ENCODE measurements at places on chromosomes 1 and 21.

GRCh38 chr1:229433364-229434004 lies 410 bp downstream of the ACTA1 start:
- DNase-seq: no peak

- DNase-seq: no peak
These were observed 15.9 kb downstream of the H3-3A start for GRCh38 chr1:226078374-226078773.

DNA sequence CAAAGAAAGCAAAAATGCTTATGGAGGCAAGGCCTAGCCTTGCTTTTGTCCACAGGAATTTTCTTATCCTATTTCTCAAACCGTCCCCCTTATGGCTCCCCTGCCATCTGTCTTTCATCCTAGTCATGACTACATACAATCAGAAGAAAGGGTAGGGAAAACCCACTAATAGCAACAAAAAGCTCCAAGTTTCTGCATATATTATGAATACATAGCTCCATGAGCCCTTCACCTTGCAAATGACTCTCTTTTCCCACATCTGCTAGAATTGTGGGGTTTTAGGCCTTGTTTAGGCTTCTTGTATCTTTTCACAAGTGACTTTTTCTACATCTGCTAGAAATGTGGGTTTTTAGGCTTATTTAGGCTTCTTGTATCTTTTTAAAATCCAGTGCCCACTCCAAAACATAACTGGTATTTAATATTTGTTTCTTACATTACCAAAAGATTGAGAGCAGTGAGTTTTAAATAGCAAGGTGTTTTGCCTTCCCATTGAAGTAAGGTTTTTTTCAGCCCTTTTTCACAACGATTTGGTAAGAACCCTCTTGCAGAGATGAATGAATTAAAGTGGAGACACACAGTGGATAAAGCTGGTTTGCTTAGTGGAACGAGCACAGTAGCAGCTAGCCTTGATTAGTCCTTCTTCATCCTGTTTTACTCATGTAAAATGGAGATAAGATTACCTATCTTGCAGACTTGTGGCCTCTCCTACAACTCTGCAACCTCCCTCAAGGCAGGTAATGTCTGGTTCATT lies 4.4 kb downstream of the GADD45A start:
- no peak for DNase-seq

- no peak for DNase-seq
These were observed 48.2 kb downstream of the COQ8A start for GRCh38 chr1:226988334-226988666.

- no peak for DNase-seq
These were observed 5.0 kb upstream of the SLC35A3 start for GRCh38 chr1:99964806-99965205.

DNA sequence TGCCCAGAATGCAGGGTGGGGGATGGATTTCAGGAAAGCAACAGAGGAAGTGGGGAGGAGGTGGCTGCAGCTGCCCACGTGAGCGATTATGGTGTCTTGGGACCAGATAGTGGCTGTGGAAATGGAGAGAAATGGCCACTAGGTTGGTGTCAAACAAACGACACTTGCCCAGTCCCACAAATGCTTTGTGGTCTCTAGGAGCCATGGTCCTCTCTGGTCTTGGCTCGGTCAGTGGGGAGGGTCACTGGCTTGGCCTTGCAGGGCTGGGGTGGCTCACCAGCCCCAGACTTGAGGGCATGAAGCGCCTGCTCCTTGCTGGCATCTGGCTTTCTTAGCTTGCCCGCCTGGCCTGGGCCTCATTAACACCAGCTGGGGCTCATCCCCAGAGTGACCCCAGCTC lies 7.2 kb downstream of the PADI2 start:
- no peak for DNase-seq

GRCh38 chr1:100557606-100557953 lies 19.6 kb downstream of the GPR88 start:
- no peak for DNase-seq

DNA sequence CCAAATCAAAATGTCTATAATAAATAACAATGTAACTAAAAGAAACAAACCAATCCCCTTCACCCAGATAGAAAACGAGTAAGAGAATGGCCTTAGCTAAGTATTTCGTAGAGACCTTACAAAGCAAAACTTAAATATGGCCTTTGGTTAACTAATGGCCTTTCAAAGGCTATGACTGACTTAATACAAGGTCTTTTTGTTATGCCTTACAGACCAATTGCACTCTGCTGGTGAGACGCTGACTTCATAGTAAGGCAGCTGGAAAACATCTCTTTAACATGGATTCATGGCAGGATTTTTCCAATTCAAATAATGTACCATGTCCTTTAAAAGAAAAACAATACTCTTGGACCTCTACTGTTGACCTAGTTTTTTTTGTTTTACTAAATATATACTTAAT lies 15.8 kb upstream of the TBCE start:
- no peak for DNase-seq

DNA sequence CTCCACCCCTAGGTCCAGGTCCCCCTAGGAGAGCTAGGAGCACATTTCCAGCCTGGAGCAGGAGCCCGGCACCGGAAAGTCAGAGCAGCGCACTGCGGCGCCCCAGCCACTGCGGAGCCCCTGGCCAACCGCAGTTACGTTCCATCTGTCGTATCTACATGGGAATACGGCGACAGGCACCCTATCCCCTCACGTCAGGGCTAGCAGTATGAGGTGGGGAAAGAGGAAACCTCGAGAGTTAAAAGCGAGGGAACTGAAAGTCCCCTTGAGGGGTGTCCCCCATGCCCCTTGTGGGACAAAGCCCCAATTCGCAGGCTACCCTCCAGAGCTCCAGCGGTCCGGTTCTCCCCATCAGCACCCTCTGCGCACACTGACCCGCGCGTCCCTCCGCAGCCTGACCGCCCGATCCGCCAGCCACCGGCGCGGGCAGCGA lies 995 bp downstream of the COLGALT2 start:
- no peak for DNase-seq

GRCh38 chr1:54376430-54377039 lies 29.7 kb downstream of the SSBP3 start:
- DNase-seq: no peak

GRCh38 chr1:228944296-228944695 lies 209.0 kb downstream of the RHOU start:
- no peak for DNase-seq

GRCh38 chr1:15680131-15680530 lies 4.0 kb upstream of the PLEKHM2 start:
- no peak for DNase-seq

DNA sequence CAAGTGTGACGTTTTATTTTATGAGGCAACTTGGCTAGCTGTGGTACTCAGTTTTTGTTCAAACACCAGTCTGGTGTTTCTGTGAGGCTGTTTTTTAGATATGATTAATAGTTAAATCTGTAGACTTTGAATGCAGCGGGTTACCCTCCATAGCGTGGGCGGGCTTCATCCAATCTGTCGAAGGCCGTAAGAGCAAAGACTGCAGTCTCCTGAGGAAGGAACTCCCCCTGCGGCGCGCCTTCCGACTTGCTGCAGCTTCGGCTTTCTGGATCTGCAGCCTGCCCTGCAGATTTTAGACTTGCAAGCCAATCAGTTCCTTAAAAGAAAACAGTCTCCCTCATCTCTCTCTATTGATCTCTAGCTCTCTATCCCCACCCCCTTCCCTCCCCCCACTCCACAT lies 4.2 kb upstream of the ZNF496 start:
- no peak for DNase-seq

GRCh38 chr1:228695015-228695955 lies 40.0 kb upstream of the RHOU start:
- DNase-seq: no peak

Measured in T-helper 2 cell (primary cell).